ENCODE measurements at places on chromosomes 13 and 19.

DNA sequence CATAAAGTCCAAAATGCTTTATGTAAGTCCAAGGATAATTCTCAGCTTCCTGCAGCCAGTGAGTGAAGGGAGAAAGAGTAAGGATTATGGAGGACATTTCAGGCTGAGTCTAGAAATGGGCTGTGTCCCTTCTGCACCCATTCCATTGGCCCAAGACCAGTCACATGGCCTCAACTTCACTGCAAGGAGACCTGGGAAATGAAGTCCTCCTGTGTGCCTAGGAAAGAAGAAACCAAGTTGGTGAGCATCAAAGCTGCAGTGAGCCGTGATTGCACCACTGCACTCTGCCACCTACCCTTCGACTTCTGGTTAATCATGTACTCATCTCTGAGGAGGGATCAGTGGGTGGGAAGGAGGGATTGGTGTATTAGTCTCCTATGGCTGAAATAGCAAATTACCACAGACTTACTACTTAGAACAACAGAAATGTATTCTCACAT, 3.6 kb upstream of the CD37 start:
- peak; percentile 48 for DNase-seq

DNA sequence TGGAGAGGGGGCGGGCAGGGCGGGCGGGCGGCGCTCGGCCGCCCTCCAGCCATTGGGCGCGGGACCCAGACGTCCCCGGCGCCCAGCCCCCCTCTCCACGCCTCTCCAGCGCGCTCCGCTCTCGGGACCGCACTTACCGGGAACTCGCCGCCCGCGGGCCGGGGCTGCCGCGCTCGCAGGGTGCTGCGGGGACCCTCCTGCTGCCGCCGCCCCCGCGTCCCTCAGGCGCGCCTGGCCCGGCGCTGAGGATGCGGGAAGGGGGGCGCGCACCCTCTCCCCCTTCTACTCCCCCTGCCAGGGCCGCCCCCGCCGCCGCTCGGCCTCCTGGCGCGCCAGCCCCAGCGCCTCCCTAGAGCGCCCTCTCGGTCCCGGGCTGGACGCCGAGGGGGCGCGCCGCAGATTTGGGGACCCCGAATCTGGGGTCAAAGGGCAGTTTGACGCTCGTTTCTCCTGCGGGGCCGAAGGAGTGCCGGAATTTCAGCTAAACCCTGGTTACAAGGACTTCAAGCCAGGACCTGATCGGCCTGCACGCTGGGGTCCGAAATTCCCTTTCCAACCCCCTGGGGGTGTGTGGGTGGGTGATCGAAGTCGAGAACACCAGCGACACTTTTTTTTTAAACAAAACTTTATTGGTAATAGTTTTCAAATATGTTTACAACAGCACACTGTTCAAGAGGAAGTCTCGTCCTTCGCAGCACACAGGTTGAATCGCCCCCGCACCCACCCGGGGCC, 696 bp upstream of the SAMD1 start:
- peak; percentile 89 for DNase-seq

DNA sequence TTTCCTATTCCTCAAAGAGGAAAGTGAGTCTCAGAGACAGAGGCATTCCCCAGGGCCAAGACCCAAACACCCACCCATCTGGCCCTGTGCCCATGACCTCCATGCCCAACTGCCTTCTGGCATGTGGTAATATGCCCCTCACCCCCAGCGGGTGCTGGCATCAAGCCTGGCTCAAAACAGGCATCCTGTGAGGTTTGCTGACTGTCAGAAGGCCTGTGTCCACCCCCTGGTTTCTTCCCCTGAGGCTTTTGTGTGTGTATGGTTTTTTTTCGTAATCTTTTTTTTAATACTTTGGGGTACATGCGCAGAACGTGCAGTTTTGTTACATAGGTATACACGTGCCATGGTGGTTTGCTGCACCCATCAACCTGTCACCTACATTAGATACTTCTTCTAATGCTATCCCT, 7.6 kb upstream of the KANK2 start:
- peak; percentile 30 for DNase-seq

DNA sequence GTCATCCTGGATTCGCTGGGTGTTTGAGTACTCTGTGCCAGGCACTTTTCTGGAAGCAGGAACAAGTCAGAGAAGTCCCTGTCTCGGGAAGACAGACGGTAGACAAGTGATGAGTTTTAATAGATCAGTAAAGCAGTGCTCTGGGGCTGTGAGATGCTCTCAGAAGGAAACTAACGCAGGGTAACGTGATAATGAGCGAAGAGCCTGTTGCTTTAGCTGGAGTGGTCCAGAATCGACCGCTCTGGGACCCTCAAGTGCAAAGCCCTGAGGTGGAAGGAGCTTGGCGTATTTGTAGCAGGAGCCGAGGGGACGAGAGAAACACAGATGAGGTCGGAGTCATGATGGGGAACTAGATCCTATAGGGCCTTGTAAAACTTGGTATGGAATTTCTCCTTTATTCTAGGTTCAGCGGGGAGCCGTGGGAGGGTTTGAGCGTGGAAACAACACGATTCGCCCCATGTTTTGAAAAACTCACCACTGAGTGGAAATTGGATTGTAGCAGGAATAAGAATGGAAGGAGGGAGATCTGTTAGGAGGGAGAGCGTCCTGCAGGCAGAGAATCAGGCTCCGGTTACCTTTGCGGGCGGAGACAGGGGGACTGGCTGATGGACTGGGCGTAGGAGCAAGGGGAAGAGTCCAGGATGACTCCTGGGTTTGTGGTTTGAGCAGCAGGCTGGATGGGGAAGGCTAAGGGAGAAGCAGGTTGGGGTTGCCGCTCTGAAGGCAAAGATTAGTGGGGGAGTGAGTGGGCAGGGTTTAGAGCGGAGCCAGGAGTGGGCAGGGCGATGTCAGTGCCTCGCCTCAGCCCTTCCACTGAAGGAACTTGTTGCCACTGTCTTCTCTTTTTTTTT, 763 bp downstream of the POLD1 start:
- no peak for DNase-seq

Data from GDM1 (cell line).